ENCODE measurements at places on chromosomes 5 and 9.

GRCh38 chr5:167413506-167413905 lies 877.9 kb upstream of the WWC1 start:
- no peak for DNase-seq

DNA sequence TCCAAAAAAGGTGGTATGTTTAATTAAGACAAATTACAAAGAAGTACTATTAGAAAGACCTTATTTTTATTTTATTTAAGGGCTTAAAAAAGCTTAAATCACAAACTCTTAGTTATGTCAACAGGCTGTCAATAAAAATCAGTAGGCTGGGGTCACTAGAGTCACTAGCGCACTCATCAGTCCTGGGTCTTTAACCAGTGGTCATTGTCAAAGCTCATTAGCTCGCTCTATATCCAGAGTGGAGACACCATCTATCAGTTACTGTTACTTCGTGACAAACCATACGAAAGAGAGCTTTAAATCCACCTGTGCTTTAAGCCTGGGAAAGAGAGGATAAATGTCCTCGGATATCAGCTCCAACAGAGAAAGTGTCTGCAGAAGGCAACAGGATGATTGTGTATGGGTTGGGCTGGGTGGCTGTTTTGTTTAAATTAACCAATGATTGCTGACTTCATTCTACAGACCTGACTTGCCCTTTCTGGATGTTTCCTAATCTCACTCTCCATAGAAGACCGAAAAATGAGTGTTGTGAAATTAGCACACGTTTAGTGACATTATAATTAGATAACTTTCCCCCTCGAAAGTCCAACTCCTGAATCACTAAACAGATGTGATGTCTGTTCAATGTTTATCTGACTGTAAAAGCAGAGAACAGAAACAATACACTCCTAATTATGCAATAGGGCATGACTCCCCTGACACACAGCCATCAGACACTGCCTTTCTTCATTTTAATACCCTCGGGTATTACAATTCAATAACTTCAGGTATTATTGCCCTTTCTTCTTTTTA lies 123.6 kb upstream of the TNPO1 start:
- DNase-seq: no peak

GRCh38 chr9:104992659-104993058 lies 64.7 kb upstream of the ABCA1 start:
- no peak for DNase-seq

- no peak for DNase-seq
These were observed at the start of gene PCAT7 for GRCh38 chr9:94554439-94555331. Gene PCAT7, plus strand, starts transcription at chr9:94555083.

DNA sequence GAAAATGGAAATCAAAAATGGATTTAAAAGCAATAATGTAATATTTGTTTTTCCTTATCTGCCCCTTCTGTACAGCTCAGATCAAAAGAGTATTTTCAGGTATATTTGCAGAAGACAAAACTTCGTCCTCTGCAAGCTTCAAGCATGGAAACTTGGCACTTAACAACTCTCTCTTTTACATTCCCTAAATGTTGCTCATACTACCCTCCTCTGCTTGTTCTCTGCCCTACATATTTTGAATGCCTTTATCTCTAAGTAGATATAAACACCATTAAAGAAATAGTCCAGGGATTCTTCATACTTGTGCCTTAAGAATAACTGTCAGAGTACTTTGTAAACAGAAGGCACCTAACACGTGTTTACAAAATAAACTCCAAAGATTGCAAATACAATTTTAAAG lies 19.2 kb upstream of the SMC2 start:
- no peak for DNase-seq

DNA sequence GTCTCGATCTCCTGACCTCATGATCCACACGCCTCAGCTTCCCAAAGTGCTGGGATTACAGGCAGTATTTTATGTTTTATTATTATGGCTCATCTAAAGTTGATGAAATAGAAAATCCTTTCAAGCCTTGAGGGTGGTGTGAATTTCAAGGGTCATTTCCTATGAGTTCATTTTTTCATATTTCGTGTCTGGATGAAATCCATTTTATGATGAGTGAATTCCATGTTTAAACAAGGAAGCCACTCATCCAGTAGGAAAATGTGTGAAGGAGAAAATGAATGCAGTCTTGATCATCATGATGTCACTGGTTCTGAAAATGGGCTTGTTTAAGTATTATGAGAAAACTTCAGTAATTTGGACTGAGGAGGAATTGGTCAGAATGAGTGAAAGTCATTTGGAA lies 74.6 kb upstream of the ZSWIM6 start:
- DNase-seq: no peak

DNA sequence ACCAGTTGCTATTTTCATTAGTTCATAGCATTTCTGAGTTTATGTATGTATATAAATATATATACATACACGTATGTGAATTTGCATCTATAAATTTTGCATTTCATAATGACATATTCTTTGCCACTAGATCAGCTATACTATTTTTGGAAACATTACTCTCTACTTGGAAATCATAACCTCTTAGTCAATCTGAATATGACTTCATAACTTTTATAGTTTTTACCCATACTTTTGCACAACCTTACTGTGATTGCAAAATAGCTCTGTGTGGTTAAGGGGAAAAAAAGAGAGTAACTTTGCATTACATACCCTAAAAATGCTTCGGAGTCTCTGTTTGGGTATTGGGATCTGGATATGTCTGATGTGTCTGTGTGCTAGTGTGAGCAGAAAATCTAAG lies 44.9 kb upstream of the ADAMTSL1 start:
- DNase-seq: no peak

GRCh38 chr9:136901516-136902258 lies 15.4 kb downstream of the TRAF2 start:
- no peak for DNase-seq

- DNase-seq: no peak
These were observed 62.6 kb upstream of the SLC25A51 start for GRCh38 chr9:37966412-37967013.

GRCh38 chr5:113153512-113154097 lies 177.0 kb downstream of the DCP2 start:
- DNase-seq: no peak

- DNase-seq: no peak
These were observed 78.1 kb downstream of the GPR21 start for GRCh38 chr9:123111427-123112014.

DNA sequence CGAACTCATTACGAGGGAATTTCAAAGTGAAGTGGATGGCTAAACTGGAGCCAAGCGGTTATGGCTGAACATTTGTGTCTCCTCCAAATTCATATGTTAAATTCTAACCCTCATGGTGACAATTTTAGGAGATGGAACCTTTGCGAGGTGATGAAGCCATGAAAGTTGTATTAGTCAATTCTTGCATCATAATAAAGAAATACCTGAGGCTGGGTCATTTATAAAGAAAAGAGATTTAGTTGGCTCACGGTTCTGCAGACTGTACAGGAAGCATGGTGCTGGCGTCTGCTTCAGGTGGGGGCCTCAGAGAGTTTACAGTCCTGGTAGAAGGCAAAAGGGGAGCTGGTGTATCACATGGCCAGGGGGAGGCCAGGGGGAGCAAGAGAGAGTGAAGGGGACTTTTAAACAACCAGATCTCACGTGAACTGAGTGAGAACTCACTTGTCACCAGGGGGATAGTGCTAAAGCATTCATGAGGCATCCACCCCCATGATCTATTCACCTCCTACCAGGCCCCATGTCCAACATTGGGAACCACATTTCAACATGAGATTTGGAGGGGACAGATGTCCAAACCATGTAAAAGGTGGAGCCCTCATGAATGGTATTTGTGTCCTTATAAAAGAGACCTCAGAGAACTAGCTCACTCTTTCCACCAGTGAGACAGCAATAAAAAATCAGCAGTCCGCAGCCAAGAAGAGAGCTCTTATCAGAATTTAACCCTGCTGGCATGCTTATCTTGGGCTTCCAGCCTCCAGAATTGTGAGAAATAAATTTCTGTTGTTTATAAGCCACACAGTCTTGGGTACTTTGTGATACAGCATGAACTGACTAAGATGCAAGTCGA lies 143.4 kb downstream of the MTRR start:
- no peak for DNase-seq

- DNase-seq: no peak
These were observed 344.3 kb upstream of the ARRDC3 start for GRCh38 chr5:91727463-91727862.

GRCh38 chr5:84585218-84585617 lies 200.5 kb upstream of the EDIL3 start:
- DNase-seq: no peak

GRCh38 chr5:107634981-107635848 lies 35.5 kb downstream of the EFNA5 start:
- no peak for DNase-seq

GRCh38 chr9:137550231-137550621 lies at the start of gene PNPLA7:
Gene PNPLA7, minus strand, starts transcription at chr9:137550402. Its CDS starts 205 bp downstream, at chr9:137550197.
- DNase-seq: peak; percentile 51

DNA sequence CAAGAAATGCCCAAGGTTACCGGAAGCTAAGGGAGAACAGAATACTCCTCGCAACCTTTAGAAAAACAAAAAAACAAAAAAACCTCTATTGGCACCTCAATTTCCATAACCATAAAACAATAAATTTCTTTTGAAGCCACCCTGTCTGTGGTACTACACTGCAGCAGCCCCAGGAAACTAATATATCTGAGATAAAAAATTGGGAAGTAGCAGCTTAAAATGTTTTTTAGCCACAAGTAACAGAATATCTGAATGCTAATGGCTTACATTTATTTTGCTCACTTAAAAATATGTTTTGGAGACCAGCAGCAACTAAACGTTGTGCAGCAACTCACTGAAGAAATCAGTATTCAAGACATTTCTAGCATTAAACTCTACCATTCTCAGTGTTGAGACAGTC lies 969.6 kb downstream of the DNAH5 start:
- DNase-seq: no peak

GRCh38 chr5:84260140-84260539 lies 124.5 kb downstream of the EDIL3 start:
- DNase-seq: no peak

- DNase-seq: no peak
These were observed 657 bp downstream of the MTRR start for GRCh38 chr5:7869474-7870136.

GRCh38 chr9:17005056-17005823 lies 129.6 kb upstream of the CNTLN start:
- no peak for DNase-seq

DNA sequence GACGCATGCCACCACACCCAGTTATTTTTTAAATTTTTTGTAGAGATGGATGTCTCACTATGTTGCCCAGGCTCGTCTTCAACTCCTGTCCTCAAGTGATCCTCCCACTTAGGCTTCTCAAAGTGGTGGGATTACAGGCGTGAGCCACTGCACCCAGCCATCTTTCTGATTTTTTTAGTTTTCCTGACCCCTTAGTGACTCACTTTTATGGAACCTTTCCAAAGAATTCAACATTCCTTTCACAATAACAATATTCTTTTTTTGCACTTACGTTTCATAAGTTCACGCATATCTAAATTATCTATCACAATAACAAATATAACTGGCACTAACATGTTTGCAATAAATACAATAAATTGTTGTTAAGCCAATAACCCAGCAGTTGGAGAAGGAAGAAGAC lies 8.5 kb downstream of the ELOVL7 start:
- no peak for DNase-seq

DNA sequence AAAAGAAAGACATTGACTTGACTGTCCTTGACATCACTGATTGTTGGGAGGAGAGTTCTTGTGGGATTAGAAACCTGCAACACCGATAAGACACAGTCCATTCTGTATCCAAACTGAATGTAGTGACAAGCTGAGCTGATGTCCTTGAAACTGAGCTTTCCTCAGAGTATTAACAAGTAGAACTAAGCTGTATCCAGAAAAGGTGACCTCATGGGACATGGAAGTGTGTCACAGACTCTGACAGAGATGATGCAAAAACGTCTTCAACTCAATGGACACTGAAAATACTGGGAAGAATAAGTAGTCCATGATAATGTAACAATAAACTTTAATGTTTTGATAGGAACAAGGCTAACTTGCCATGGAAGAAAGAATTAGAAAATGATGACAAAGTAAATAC lies 690.1 kb downstream of the CDH18 start:
- DNase-seq: no peak

DNA sequence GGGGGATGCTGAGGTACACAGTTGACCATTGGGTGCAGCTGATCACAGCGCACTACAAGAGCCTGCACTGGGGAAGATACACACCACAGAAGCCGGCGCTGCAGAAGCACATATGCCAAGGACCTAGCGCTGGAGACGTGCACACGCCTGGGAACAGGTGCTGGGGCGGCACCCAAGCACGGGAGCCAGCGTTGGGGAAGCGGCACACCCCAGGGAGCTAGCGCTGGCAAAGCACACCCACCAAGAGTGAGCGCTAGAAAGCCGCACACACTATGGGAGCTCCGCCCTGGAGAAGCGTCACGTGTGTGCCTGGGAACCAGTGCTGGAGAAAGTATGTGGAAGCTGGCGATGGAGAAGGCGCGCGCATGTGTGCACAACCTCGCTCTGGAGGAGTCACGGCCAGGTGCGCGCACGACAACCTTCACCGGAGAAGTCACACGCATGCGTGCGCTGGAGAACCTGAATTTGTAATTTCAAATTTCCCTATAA lies 4.5 kb downstream of the FANCC start:
- peak; percentile 14 for DNase-seq

DNA sequence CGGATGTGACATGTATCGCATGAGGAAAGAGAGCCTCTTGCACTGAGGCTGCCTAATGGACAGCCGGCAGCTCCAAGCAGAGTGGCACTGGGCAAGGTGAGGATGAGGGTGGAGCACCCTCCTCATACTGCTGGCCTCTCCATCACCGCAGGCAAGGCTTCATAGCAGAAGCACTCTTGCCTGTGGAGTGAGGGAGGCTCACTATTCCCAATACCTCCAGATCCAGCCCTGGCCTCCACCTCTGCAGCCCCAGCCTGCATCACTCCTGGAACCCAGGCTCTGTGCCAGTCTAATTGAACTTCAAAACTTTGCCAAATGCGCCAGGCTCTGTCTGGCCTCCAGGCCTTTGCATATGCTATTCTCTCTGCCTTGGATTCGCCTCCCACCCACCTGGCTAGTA lies 29.7 kb upstream of the ARAP3 start:
- DNase-seq: no peak

- no peak for DNase-seq
These were observed 70.3 kb downstream of the SPTLC1 start for GRCh38 chr9:92044936-92045335.

DNA sequence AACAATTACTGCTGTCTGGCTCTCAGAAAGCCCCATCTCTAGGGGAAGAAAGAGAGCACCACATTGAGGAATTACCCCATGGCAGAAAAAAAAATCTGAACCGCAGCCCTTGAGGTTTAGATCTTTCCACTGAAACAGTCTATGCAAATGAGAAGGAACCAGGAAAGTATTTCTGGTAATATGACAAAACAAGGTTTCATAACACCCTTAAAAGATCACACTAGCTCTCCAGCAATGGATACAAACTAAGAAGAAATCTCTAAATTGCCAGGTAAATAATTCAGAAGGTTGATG lies 427.1 kb downstream of the PRELID2 start:
- no peak for DNase-seq

GRCh38 chr5:121462441-121462840 lies 389.2 kb upstream of the FTMT start:
- no peak for DNase-seq

Measured in substantia nigra (tissue), 51 donors.